T1000 (cell line): ENCODE measurements at places on chromosomes 5 and 9.

- no peak for DNase-seq
These were observed 65.2 kb downstream of the LRRC70 start for GRCh38 chr5:62643556-62644451.

DNA sequence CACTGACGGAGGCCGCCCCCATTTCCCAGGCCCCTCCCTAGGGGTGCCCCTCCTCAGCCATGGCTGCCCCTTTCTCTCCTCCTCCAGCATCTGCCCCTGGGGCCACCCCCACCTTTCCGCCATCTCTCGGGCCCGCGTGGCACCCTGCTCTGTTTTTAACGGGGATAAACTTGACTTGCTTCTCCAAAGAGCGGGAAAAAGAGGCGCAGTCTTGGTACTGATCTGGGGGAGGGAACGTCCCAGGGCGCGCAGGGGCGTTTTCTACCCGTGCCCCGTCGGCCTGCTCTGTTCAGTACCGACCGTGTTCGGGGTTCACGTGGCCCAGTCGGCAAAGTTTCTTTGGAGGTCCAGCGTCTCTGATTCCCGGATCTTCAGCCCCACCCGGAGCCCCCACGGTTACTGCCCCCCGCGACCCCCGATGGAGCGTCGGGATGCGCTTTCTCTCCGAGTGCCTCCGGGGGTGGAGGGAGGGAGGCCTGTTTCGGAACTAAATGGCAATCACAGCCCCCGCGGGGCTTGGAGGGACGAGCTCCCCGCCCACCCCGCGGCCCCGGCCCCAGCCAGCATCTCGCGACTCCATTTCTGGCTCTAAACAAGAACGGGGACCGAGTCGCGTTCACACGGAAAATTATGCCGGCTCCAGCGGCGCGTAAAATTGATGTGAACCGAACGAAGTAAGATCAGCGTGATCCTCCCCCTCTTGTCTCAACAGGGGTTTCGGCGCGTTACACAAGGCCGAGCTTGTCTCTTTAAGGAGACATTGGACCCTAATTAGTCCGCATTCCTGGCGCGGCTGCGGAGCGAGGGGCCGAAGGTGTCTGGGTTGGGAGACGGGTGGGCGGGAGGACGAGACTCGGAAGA, 1.1 kb upstream of the TLE4 start:
- DNase-seq = peak; percentile 62

DNA sequence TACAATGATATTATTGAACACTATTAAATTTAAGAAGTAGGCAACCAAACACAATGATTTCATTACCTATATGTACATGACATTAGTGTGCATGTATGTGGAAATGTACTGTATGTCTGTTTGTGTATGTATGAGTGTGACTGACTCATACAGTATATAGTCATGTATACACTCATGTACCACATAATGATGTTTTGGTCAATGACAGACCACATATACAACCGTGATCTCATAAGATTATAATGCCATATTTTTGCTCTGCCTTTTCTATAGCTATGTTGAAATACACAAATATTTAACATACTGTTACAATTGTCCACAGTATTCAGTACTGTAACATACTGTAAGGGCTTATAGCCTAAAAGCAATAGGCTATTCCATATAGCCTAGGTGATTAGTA, 19.7 kb downstream of the SVEP1 start:
- no peak for DNase-seq

GRCh38 chr5:159951834-159952233, 35.6 kb downstream of the ADRA1B start:
- no peak for DNase-seq
